NCI-H2081 treated with DMSO at 0.1 percent for 48 hours (cell line): ENCODE measurements at places on chromosomes 16 and 17.

GRCh38 chr16:67129422-67129821, 19.7 kb downstream of the PHAF1 start:
- DNase-seq = no peak

GRCh38 chr16:51003850-51004566, 147.1 kb downstream of the SALL1 start:
- no peak for DNase-seq

- DNase-seq = no peak
Observed at GRCh38 chr17:20151174-20151573, 142.0 kb downstream of the SPECC1 start.

DNA sequence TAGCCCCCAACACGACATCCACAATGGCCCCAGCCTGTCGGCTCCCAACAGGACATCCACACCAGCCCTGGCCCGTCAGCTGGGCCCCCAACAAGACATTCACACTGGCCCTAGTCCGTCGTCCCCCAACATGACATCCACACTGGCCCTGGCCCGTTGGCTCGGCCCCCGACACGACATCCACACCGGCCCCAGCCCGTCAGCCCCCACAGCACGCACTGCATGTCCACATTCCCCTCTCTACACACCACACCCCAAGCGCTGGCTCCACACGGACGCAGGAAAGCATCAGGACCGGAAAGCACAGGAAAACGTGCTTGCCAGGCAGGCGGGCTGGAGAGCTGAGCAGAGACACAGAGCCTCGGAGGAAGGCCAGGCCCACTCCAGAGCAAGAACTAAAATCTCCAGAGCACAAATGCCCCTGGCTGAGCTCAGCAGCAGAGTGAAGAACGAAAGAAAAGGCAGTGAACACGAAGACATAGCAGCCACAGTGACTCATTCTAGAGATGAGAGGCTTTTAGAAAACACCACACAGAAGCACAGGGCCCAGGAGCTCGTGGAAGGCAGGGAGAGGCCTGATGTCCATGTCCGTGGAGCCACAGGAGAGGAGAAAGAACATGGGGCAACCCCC, 50.6 kb downstream of the LMF1 start:
- DNase-seq = no peak

DNA sequence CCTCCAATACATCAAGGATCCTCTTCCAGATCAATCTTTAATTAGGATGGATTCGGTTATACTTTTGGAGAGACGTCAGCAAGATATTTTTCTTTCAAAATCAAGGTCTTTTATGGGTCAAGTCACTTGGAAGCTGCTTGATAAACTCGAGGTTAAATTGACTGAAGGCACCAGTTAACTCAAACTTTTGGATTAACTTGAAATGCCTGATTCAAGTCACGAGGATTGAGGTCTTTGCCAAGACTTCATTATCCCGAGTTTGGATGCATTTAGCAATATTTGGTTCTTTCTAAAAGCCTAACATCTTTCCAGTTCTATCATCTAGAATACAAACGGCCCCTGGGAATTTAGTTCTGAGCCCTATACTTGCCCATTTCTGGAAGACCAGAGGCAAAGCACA, 82.9 kb downstream of the MYH11 start:
- no peak for DNase-seq

GRCh38 chr17:77746393-77746792, 212.1 kb upstream of the TNRC6C start:
- no peak for DNase-seq

GRCh38 chr16:4324492-4325252, 8.8 kb downstream of the GLIS2 start:
- no peak for DNase-seq

DNA sequence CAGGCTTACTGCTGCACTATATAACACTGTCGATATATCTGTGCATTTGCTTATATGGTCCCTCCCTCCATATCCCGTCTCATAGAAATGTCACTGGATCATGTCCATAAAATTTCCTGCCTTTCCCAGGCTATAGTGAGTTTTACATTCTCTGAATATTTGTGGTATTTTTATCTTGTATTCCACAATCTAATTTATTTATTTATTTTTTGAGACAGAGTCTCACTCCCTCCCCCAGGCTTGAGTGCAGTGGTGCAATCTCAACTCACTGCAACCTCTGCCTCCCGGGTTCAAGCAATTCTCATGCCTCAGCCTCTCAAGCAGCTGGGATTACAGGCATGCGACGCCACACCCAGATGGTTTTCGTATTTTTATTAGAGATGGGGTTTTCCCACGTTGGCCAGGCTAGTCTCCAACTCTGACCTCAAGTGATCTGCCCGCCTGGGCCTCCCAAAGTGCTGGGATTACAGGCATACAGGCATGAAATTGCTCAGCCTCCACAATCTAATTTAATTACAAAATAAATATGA, 12.9 kb downstream of the TRIM37 start:
- no peak for DNase-seq

GRCh38 chr17:321386-321941, 31.1 kb downstream of the RPH3AL start:
- no peak for DNase-seq

DNA sequence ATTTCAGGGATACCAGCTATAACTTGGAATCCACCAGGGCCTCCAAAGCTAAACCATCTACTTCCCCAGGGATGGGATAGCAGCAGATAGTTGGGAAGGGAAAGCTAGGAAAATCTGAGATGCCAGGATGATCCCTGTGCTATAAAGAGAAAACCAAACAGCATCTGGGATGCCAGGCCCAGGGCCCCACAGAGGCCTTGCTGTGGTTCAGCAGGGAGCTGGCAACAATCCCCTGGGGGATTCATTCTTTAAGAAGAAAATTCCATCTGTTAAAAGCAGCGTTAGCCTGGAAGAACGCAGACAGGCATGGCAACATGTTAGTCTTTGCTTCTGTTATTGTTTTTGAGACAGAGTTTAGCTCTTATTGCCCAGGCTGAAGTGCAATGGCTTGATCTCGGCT, 16.6 kb downstream of the MYO18A start:
- DNase-seq = no peak

DNA sequence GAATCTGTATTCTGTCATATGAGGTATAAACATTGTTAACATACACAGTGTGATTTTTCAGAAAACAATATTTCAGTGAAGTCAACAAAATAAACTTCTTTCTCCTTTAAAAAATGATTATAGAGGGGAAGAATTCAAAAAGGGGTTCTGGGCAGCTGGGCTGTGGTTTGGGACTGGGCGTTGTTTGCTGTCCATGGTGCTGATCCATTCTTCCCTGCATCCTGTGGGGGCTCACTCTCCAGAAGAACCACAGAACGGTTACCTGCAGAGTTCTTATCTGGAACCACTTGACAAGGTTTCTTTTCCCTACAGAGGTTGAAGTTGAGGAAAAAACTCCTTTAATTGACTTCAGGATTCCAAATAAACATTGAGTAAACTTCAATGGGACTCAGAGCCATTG, 1091.0 kb downstream of the CDH8 start:
- no peak for DNase-seq

- DNase-seq = no peak
Observed at GRCh38 chr16:22186517-22186916, 19.6 kb upstream of the EEF2K start.

DNA sequence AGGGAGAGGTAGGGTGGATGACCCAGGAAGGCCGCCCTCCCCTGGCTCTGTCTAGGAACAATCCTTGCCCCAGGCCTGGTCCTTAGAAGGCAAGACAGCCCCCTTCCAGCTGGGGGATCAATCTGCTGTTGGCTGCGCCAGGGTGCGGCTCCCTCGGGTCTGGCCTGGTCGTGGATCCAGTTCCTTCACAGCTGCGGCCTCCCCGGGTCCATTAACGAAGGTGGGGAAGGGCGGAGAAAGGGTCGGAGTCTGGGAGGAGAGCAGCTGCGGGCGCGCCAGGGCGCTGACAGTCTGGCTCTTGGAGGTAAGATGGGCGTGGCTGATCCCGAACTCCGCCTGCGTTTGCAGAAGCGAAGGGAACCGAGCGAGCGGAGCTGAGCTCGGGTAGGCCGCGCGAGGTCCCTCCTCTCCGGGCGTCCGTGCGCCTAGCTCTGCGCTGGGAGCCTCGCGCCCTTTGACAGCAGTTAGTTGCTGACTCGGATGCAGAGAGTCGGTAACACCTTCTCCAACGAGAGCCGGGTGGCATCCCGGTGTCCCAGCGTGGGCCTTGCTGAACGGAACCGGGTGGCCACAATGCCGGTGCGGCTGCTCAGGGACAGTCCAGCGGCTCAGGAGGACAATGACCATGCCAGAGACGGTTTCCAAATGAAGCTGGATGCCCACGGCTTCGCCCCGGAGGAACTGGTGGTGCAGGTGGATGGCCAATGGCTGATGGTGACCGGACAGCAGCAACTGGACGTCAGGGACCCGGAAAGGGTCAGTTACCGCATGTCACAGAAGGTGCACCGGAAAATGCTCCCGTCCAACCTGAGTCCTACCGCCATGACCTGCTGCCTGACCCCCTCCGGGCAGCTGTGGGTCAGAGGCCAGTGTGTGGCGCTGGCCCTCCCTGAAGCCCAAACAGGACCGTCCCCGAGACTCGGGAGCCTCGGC, at the start of gene HSPB9:
Gene HSPB9, plus strand, starts transcription at position 434 of the 933 bp plus-strand sequence. Its CDS starts 47 bp downstream, at position 481.
- DNase-seq = no peak

- no peak for DNase-seq
Observed at GRCh38 chr17:78294776-78295175, 63.3 kb downstream of the TMEM235 start.
